Stimulated activated CD8-positive, alpha-beta memory T cell treated with anti-CD3 and anti-CD28 coated beads, Interleukin-4, amount 100 ng/mL, for 1 hour (primary cell): ENCODE measurements at places on chromosomes 5 and 9.

DNA sequence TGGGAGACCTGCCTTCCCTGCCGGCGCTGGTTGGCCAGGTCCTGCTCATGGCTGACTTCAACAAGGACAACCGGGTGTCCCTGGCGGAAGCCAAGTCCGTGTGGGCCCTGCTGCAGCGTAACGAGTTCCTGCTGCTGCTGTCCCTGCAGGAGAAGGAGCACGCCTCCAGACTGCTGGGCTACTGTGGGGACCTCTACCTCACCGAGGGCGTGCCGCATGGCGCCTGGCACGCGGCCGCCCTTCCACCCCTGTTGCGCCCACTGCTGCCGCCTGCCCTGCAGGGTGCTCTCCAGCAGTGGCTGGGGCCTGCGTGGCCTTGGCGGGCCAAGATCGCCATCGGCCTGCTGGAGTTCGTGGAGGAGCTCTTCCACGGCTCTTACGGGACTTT is 10.6 kb downstream of the DIPK1B start:
- no peak for DNase-seq

DNA sequence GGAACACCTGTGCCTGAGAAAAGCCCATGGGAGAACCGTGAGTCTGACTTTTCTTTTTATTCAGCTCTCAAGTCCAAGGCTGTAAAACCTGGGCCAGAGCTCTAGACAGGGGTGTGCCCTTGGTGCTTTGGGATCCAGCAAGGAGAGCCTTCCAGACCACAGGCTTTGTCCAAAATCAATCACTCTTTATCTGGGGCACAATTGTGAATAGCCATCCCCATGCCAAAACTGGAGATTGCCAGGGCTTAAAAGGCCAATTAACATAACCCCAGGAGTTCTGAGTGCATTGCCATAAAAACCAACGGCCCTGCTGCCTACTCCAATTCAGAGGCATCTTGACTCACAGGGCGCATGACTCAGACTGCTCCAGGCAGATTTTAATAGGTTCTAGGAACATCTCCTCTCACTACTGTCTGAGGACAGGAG is 391.8 kb downstream of the ARHGEF28 start:
- no peak for DNase-seq

DNA sequence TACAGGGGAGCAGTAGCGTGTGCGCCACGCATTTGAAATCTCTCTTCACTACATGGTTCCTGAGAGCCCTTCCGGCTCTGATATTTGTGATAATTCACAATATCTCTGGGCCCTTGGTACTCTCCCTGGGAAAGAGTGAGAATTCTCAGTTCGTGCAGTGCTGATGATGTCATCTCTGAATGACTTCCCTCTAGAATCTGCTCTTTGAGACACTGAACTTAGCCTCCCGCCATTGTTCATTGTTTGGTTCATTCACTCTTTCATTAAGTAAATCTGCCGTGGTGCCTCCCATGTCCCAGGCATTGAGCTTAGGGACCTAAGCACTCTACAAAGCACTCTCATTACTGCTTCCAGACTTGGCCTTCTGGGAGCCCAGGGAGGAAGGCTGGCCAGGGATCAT is 94.0 kb downstream of the PPARGC1B start:
- DNase-seq, result no peak

DNA sequence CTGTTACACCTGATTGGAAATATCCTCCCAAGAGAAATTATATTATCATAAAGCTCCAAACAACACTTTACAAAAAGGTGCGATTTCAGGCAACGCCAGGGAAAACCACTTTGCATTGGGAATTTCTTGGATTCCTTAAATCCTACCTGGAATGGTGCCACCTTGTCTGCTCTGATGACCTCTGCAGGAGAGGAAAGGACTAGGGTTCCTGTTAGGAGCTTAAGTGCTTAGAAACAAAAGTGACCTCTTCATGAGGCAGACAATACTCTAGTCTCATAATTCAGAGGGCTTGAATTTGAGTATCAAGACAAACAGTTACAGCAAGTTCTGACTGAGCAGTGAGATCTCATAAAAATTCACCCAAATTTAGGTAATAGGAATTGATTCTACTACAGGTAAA is 33.9 kb upstream of the GLIS3 start:
- no peak for DNase-seq

- no peak for DNase-seq
Observed at GRCh38 chr5:56415356-56415765, 182.2 kb upstream of the ANKRD55 start.
